HAP-1 (cell line): ENCODE measurements at places on chromosomes 7 and 10.

GRCh38 chr10:50645236-50645635, 21.5 kb upstream of the SGMS1 start:
- DNase-seq, result no peak

- DNase-seq, result no peak
Measured at GRCh38 chr7:98249106-98249505, 2.9 kb downstream of the TECPR1 start.

DNA sequence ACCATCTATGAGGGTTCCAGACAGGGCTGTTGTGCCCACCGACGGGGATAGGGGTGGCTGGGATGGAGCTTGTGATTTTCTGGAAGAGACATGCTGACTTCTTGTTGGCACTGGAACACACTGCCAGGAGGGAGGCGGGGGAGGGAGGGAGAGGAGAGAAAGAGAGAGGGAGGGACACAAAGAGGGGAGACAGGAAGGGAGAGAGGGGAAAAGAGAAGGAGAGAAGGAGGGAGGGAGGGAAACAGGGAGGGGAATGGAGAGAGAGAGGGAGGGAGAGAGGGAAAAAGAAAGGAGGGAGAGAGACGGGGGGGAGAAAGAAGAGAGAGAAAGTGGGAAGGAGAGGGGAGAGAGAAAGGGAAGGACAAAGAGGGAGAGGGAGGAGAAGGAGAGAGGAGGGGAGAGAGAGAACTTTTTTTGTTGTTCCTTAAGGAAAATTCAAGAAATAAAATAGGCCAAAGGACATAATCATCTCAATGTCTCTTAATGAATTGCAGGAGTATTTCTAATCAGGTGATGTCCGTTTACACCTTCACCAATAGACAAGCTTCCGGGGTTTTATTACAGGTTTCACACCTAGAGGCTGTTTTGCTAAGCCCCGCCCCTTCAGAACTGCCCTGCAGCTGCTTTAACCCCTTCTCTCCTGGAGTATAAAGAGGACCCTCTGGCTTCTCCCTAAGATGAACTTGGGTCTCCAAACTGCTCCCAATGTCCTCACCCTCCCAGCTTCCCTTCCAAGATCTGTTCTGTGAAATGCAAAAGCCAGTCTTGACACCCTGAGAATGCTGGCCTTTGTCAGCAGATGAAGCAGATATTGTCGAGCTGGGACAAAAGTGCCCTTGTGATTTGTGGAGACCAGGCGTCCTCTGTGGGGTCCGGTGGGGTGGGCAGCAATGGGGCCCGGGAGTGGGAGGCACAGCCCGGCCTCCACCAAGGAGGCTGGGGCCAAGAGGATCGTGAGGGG, 82.0 kb upstream of the GTF2IRD1 start:
- peak; percentile 57 for DNase-seq

DNA sequence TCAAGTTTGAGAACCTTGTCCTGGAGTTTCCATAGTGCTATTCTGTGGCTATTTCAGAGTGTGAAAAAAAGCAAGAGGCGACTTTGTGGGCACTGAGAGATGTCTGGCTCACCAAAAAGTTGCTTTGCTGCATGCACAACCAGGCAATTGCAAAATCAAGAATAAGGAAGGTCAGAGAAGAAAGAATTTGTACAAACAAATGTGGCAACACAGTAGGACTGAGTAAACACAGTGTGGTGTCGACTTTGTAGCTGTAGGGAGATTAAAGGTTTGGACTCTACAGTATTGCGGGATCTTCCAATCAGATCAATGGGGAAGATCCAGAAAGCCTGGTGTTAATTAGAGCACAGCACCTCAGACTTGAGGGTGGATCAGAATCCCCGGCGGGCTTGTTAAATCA, 88.1 kb upstream of the PLPP4 start:
- no peak for DNase-seq

DNA sequence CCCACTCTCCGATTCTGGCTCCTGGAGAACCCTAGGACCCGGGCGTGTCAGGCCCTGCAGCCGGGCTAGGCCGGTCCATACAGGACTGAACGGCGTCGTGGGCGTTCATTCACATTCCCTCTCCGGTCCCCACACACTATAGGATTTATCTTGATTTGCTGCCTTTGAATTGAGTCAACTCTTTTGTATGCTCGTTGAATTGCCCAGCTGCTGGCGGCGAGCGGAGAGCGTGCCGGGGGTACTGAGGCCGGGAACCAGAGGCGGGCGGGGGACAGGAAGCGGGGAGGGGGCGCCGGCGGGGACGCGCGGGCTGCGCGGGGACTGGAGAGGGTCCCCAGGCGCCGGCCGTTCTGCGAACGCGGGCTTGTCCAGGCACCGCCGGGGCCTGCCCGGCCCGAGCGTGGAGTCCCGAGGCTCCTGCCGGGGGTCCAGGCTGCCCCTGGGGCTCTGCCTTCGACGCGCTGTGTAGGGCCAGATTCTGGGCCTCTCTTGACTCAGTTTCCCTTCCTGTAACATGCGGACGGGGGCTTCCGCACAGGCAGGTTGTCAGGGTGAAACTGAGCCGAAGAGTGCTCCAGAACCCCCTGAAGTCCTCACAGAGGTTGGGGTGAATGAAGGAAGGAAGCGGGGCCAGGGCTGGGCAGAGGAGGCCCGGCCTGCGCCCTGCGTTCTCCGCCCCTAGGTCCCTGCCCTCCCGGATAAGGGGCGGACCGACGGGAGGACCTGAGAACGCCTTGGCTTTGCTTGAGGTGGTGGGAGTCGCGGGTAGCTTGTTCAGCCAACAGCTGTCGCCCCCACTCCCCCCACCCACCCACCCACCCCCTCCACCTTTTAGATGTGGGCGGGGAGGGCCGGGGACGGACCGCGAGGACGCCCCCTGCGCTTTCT, 769 bp upstream of the ELFN1 start:
- no peak for DNase-seq

DNA sequence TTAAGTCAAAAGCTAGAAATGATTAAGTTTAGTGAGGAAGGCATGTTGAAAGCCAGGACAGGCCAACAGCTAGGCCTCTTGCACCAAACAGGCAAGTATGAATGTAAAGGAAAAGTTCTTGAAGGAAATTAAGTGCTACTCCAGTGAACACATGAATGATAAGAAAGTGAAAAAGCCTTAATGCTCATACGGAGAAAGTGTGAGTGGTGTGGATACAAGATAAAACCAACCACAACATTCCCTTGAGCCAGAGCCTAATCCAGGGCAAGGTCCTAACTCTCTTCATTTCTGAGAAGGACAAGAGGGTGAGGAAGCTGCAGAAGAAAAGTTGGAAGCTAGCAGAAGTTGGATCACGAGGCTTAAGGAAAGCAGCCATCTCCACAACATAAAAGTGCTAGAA, 53.0 kb downstream of the DNAJC1 start:
- DNase-seq, result no peak

DNA sequence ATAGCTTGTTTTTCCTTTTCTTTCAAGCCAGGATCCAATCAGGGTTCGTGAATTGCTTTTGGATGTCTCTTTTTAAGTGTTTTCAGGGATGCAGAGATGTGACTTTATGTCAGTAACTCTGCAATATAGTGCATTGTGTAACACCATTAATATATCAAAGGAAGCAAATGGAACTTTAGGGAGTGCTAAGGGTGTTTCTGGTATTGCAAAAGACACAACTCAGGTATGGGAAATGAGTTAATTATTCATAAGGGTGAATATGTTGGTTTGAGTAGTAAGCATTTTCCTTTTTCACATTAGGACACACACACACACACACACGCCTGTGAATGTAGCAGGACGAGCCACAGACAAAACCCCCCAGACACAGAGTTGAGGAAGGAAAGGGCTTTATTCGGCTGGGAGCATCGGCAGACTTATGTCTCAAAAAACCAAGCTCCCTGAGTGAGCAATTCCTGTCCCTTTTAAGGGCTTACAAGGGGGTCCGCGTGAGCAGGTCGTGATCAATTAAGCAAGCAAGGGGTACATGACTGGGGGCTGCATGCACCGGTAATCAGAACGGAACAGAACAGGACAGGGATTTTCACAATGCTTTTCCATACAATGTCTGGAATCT, 31.8 kb upstream of the GSDME start:
- DNase-seq, result no peak

DNA sequence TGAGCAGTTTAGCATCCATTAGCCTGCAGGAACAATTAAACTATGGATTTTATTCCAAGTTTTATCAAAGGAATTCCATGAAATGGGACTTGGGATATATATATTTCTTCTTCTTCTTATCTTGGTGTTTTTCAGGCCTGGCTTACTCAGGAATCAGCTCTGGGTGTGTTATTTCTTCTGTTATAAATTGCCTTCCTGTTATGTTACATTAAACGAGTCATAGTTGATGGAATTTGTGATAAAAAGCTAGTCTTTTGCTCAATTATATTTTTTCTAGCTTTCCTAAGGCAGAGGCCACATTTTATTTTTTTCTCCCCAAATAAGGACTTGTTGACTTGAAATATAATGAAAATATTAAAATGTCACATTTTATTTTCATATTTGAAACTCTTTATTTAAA, 141.3 kb downstream of the EPC1 start:
- no peak for DNase-seq

- peak; percentile 50 for DNase-seq
Measured at GRCh38 chr7:11776039-11776438, 56.0 kb downstream of the THSD7A start.

GRCh38 chr7:114929570-114929969, 7.7 kb downstream of the MDFIC start:
- DNase-seq, result no peak

GRCh38 chr10:97128039-97128492, 57.7 kb downstream of the SLIT1 start:
- no peak for DNase-seq

GRCh38 chr10:93152136-93152535, 78.4 kb downstream of the CYP26A1 start:
- no peak for DNase-seq

DNA sequence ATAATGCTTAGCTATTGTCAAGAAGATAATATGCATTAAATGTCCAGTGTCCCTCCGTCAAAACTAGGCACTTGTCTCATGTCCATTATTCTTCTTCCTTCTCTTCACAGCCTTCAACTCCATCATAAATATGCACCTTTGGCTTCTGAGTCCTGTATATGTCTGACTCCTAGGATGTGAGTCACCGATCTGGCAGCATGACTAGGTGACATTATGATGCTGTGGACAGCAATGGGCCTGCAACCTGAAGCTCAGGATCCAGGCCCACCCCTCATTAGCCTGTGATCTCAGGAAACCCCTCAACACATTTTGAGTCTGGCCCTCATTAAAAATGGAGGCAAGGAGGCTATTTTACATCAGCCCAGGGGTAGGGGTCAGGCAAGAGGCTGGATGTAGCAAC, 362.5 kb upstream of the ZMIZ1 start:
- DNase-seq, result no peak

DNA sequence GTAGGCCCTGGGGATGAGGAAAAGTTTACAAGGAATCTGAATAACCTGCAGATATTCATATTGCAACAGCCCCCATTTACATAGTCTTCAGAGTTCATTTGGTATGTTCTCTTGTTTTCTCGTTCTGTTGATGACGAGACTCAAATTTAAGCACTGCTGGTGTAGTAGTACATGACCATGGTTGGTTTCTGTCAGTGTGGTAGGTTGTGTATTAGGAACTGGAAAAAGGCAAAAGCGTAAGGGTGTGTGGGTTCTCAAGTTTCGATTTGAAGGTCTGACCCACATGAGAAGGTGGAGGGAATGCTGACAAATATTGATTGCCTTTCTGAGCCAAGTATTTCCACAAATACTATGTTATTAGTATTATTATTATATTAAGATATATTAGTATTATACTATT, 151.7 kb downstream of the AUTS2 start:
- no peak for DNase-seq

DNA sequence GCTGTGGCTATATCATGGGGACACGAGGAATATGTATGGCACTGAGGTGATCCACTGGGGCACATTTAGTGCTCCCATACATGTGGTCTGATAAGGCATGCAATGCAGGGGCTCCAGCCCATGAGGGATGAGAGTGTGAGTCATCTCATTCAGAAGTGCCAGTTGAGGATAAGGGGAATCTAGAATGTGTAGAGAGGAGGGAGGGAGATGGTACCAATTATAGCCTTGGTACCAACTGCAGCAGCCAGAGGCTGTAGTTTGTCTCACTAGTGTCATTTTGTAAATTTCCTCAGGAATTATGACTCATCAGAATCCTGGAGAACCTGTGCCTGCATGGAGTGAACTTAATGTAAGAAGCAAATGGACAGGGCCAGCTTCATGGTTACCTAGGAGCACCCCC, 46.2 kb downstream of the LAMB4 start:
- no peak for DNase-seq

GRCh38 chr10:13347043-13347499, 1.0 kb downstream of the SEPHS1 start:
- no peak for DNase-seq

DNA sequence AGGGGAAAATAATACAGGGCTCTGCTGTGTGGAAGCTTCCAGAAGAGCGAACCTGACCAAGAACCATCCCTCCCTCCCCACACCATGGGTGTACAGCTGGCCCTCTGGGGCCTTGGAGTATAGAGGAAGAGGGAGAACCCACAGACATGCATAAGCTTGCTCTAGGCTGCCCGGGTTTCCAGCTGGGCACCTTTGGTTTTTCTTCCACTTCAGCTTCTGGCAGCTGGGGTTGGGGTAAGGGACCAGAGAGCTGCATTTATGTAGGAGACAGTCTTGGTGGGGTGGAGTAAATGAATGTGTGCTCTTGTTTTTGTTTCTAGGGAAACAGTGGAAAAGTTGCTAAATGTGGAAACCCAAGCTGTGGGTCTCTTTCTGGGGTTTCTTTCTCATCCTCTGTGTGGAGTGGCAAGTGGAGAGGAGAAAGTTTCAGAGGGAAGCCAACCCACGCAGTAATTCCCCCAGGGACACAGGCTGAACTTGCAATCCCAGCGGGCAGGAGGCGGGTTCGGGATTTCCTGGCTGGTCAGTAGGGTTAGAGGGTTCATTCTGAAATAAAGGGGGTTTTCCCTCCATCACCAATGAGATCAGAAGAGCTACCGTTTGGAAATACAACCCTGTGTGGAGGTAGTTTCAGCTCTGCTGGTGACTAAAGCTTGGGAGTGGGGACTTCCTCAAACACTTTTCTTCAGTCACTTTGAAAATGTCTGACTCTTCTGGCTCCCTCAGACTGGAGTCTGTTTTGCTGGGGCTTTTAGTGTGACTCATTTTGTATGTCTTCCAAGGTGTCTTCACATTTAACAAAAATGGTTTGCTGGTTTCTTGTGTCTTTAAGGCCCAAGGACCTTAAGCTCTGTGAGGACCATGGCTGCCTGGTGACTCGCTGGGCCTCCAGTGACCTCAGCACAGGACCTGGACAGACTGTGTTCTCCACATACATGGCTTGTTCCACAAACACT, 22.2 kb upstream of the SRGN start:
- no peak for DNase-seq

DNA sequence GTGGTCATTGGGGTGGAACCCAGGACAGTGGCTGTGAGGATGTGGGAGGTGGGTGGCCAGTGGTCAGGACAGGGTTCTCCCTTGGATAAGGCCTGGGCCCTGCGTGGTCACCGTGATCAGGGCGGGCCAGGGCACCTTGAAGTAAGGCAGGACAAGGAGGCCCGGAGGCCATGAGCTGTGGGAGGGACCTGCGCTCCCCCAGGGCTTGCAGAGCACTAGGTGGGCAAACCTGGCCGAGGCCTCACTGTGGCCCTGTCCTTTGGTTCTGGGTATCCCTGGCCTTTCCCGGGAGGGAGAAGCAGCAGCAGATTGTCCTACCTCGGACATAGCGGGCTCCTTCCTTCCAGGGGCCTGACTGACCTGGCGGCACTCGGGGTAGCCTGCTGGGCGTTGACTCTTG, 144.8 kb upstream of the RET start:
- DNase-seq, result no peak
